Cortex of kidney (tissue), 1 donor: ENCODE measurements at places on chromosomes 6 and 20.

- DNase-seq, result no peak
These were observed 78.6 kb downstream of the HIVEP1 start for GRCh38 chr6:12090714-12091113.

DNA sequence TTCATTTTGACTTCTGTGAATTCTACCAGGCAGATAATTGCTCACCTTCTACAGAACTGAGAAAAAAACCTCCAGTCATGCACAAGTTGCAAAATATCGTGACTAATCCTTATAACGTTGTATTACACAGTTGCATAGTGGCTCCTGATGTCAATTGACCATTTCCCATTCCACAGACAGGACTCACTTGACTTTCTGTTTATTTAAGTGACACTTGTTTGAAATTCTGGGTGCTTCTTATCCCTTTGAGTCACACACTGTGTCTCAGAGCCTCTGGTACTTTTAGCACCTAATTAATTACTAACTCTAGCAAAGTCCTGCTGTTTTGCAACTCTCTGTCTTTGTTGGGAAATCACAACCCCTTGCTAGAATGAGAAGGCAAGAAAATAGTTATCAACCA, 16.2 kb upstream of the RSPO3 start:
- no peak for DNase-seq

DNA sequence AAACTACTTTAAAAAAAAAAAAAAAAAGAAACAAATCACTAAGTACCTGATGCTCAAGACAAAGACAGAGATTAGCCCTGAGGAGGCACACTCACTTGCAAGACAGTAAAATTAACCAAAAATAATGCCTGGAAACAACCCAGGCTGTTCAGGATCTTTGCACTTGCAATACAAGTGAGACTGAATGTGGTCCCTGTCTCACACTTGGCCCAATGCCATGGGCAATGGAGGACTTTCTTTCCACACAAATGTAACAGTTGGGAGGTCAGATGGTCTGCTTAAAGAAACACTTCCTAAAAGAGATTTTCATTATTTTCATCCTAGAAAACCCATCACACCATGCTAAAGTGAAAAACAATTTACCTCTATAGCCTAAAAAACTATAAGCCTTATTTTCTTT, 16.2 kb downstream of the STAU1 start:
- no peak for DNase-seq

- no peak for DNase-seq
These were observed 12.9 kb upstream of the C20orf144 start for GRCh38 chr20:33649201-33649681.

DNA sequence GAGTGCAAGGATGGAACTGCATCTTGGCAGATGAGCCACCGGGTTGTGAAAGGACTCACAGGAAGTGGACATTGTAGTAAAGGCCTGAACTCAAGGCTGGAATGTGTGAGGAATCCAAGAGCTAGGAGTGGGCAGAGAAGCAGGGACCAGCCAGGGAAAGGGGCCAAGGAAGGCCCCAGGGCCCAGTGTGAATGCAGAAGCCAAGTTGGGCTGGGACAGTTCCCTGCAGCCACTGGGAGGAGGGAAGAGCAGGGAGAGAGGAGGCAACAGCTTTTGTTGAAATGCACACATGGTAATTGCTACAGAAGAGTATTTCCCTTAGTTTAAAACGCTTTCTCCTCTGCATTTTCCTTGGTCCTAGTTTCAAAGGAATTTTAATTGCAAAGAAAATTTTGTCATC, 34.6 kb downstream of the CDH22 start:
- DNase-seq, result no peak

DNA sequence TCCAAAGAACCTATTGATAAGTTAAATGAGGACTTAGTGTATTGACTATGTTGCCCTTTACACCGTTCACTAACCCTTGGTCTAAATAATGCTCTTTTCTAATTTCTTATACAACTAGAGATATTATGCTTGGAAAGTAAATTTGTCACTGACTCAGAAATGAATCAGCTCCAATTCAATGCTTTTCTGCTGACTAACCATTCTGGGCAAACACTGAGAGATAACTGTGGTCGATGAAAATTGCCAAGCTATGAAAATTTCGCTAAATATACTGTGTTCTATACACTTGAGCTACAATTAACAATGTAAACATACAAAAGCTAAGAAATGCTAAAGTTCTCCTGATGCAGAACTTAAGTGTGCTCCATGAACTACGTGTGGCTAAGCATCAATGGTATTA, 23.1 kb upstream of the FBXO9 start:
- DNase-seq, result no peak

DNA sequence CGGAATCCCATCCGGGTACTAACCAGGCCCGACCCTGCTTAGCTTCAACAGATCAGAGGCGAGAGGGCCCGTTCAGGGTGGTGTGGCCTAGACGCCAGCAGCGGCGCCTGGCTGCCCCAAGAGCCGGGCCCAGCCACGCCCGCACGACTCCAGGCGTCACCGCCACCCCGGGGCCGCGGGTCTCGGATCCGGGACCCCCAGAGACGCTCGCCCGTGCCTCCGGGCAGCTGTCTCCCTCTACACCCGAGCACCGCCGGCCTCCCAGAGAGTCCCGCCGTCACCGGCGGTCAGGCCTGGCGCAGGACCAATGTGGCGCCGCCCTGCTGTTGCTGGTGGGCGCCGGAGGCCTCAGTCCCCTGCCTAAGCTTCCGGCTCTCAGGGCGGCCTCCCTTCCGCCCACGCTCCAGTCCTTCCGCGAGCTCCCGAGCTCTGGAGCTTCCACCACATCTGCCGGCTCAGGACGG, 441.2 kb upstream of the DEFB115 start:
- DNase-seq, result no peak

DNA sequence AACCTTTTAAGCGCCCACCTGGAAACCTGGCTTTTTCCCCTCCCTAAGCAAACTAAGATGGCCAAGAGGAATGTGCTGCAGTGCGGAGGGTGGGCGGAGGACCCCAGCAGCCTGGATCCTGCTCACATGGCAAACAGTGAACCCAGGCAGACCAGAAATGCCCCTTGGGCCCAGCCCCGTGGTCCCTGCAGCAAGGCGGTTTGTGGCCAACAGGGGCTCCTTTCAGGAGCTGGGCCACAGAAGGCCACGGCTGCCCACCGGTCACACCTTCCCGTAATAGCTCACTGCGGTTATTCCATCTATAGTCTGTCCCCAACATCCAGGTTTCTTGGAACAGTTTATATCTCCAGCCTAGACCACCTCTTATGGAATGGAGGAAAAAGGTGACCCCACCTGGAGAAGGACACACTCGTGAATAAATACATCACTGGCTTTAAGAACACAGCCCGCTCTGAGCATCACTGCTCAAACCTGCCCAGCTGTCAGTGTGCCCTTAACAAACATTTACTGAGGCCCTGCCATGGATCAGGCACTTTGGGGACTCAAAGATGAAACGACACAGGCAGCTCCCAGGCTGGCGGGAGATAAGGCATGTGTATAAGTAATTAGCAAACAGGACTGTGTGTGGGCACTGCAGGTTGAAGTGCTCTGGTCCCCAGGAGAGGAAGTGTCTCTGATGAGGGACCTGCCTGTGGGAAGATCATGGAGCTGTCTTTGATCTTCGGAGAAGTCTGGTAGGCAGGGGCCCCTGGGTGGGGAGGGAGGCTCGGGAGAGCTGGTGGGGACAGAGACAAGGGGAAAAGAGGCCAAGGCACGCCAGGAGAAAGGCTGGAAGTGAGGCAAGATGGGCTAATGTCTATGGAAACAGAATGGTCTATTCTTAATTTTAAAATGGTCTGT, 3.2 kb upstream of the TUBB1 start:
- DNase-seq, result no peak

GRCh38 chr6:113600551-113601339, 256.4 kb upstream of the MARCKS start:
- no peak for DNase-seq

- no peak for DNase-seq
These were observed 1012.1 kb downstream of the KIF16B start for GRCh38 chr20:15561070-15561569.

DNA sequence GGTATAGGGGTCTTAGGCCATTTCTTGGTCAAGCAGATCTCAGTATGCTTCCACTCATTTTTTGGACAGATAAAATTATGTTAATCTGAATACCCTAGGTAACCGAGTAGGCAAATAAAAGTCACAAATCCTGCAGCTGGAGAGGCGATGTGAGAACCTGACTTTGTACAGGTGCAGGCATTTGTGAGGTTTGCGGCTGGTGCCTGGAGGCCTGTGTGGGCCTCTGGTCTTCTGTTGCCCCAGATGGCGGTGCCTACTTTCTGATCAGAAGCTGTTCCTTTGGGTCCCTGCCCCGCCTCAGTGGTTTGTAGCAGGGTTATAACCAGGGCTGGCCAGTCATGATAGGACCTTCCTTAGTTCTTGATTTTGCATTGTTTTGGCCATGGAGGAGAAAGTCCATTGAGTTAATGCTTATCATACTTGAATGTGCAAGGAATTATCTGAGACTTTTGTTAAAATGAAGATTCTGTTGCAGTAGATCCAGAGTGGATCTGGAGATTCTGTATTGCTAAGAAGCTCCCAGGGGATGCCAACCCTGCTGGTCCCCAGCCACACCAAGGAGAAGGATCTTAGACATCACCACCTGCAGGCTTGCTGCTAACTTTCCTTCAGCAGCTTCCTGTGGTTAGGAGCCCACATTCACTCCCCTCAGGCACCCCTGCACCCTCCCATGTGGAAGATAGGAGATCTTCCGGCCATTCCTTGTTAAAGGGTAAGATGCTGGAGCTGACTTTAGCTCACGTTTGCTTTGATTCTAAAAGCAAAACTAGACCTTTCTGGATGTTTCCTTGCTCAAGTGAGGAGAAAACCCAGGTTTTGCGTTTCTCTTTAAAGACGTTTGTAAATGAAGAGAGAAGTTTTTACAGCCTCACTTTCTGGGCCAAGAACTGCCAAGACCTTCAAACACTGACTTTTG, 50.7 kb downstream of the LRRC1 start:
- DNase-seq, result no peak

DNA sequence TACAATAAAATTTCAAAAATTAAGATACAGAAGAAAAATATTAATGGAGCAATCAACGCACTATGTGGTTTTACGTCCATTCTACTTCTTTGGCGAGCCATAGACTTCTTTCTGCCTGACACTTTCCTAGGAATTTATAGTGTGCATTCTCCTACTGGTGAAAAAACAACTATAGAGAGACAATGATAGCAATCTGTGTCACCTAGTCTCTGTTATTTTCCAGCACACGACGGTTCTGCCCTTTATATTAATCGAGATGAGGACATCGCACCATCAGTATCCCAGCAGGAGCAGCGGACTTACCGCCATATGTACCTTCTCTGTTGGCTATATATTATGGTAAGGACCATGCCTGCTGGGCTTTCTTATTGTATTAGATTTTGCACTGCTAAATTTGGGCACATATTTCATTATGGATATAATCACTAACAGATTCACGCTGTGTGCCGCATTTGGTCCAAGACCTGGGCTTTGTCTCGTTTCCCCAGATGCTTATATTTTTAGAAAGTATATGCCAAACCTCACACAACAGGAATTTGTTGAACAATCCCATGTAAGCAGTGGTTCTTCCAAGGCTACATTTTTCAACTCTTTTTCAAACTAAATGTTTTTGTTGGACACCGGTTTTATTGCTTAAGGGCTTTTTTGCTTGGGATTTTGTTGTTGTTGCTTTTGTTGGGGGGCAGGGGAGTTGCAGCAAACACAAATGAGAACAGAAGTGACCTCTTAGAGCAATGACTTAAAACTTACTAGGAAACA, 166.4 kb downstream of the ADAT2 start:
- no peak for DNase-seq

DNA sequence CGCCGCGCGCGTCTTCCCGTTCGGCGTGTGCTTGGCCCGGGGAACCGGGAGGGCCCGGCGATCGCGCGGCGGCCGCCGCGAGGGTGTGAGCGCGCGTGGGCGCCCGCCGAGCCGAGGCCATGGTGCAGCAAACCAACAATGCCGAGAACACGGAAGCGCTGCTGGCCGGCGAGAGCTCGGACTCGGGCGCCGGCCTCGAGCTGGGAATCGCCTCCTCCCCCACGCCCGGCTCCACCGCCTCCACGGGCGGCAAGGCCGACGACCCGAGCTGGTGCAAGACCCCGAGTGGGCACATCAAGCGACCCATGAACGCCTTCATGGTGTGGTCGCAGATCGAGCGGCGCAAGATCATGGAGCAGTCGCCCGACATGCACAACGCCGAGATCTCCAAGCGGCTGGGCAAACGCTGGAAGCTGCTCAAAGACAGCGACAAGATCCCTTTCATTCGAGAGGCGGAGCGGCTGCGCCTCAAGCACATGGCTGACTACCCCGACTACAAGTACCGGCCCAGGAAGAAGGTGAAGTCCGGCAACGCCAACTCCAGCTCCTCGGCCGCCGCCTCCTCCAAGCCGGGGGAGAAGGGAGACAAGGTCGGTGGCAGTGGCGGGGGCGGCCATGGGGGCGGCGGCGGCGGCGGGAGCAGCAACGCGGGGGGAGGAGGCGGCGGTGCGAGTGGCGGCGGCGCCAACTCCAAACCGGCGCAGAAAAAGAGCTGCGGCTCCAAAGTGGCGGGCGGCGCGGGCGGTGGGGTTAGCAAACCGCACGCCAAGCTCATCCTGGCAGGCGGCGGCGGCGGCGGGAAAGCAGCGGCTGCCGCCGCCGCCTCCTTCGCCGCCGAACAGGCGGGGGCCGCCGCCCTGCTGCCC, 1.1 kb downstream of the SOX4 start:
- no peak for DNase-seq

GRCh38 chr6:1363729-1364572, 25.4 kb upstream of the FOXF2 start:
- DNase-seq, result no peak

- no peak for DNase-seq
These were observed 41.6 kb downstream of the MRAP2 start for GRCh38 chr6:84074988-84075781.

- DNase-seq, result no peak
These were observed 231.6 kb downstream of the QKI start for GRCh38 chr6:163646133-163646532.

- DNase-seq, result no peak
These were observed 8.4 kb downstream of the UCKL1 start for GRCh38 chr20:63947638-63948456.

DNA sequence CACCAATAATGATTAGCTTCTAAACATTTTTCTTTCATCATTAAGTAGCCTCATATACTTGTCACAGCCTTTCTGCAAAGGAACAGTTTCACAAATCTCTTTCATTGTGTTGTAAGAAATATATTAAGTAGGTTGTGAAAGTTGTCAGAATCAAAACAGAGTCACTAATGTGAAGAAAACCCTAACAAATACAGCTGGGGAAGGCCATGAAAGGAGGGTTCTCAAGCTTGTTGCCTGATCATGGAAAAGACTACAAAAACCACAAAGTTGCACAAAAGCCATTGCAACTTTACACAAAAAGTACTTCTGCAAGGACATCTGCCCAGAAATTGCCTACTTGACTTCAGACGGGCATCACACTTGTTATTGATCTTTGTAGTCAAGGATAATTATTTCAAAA, 216.1 kb downstream of the ALDH8A1 start:
- no peak for DNase-seq

DNA sequence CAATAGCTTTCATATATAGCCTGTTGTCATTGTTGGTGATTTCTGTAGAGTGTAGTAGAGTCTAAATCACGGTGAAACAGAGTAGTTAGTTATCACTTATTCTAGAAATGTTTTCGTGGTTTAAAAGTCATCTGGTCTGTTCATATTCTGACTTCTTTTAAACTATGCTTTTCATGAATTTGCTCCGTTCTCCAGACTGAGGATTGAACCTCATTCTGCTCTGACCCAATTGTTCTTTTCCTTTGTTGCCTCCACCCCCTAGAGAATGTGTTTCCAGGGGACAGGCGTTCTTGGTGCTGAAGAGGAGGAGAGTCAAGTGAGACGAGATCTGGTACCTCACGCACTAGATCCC, 748 bp upstream of the ZNF292 start:
- DNase-seq, result no peak
